ENCODE measurements at places on chromosomes 6 and 20. TPM values are rescaled to one million over a fixed set of nuclear protein-coding genes. Genes with fewer than 3 reads are reported as not detected.

Gene TCP11
- not detected for polyA plus RNA-seq

Gene CHMP4B
- polyA plus RNA-seq: 4.6 TPM

Gene MRPS26
- 84.8 TPM for polyA plus RNA-seq

Gene ZNF311
- not detected for polyA plus RNA-seq

Gene BMP2
- polyA plus RNA-seq: 0.25 TPM

Gene MOCS1
- polyA plus RNA-seq: 0.48 TPM

Gene LRRC1
- 0.52 TPM for polyA plus RNA-seq

Gene LY6G6F
- polyA plus RNA-seq: not detected

Gene SKIC2
- 63.7 TPM for polyA plus RNA-seq

Gene TOX2
- polyA plus RNA-seq: 7.4 TPM

Gene OR2H1
- polyA plus RNA-seq: not detected

Gene ROS1
- not detected for polyA plus RNA-seq

Gene BTN1A1
- 1.4 TPM for polyA plus RNA-seq

Gene CASS4
- not detected for polyA plus RNA-seq

GRCh38 chr20:23122321-23122720, 36.2 kb upstream of the CD93 start:
- H3K27me3 ChIP-seq: no peaks in the 10 kb centered on the region
- peaks cover 26% of the 10 kb centered on the region for H3K4me1 ChIP-seq
- H3K27ac ChIP-seq: no peak overlapping the region

GRCh38 chr6:81071121-81071520, 681.4 kb downstream of the TENT5A start:
- H3K4me1 ChIP-seq: no peaks in the 10 kb centered on the region
- no peaks in the 10 kb centered on the region for H3K36me3 ChIP-seq
- no peaks in the 10 kb centered on the region for H3K27me3 ChIP-seq
- no peak overlapping the region for H3K4me3 ChIP-seq
- no peak overlapping the region for H3K27ac ChIP-seq

GRCh38 chr20:35312318-35312717, 20.1 kb upstream of the FAM83C start:
- DNase-seq: peak; percentile 7
- H3K4me3 ChIP-seq: no peak overlapping the region
- H3K4me1 ChIP-seq: no peaks in the 10 kb centered on the region
- H3K36me3 ChIP-seq: no peaks in the 10 kb centered on the region
- H3K27ac ChIP-seq: no peak overlapping the region
- no peaks in the 10 kb centered on the region for H3K27me3 ChIP-seq

GRCh38 chr6:116397914-116398313, 27.2 kb downstream of the DSE start:
- no peaks in the 10 kb centered on the region for H3K27me3 ChIP-seq
- peaks cover 52% of the 10 kb centered on the region for H3K4me1 ChIP-seq
- H3K4me3 ChIP-seq: no peak overlapping the region
- peaks cover 7% of the 10 kb centered on the region for H3K36me3 ChIP-seq

DNA sequence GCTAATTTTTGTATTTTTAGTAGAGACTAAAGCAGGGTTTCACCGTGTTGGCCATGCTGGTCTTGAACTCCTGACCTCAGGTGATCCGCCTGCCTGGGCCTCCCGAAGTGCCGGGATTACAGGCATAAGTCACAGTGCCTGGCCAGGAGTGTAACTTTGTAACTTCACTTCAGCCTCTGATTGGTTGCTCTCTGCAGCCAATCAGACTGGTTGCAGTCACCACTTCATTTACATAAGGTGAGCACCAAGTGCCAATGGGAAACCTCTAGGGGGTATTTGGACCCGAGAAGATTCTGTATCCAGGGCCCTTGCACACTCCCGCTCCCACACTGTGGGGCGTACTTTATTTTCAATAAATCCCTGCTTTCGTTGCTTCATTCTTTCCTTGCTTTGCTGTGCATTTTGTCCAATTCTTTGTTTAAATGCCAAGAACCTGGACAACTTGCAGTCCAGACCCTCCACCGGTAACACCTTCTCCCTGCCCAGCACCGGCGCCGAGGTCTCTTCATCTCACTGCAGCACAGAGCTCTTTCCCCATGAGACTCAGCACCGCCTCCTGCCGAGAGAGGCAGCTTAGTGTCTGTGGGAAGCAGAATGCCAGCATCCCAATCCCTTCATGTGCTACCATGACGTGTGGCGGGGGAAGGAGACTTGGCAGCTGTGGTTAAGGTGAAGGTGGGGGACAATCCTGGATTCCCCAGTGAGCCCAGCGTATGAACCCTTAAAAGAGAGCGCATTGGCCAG, 14.0 kb upstream of the MRGBP start:
- DNase-seq: no peak
- H3K4me1 ChIP-seq: 0 out of 2 replicates have a peak, but pooled peaks cover 2% of the 10 kb centered on the region
- no peaks in the 10 kb centered on the region for H3K36me3 ChIP-seq
- peaks cover 4% of the 10 kb centered on the region for H3K27me3 ChIP-seq

DNA sequence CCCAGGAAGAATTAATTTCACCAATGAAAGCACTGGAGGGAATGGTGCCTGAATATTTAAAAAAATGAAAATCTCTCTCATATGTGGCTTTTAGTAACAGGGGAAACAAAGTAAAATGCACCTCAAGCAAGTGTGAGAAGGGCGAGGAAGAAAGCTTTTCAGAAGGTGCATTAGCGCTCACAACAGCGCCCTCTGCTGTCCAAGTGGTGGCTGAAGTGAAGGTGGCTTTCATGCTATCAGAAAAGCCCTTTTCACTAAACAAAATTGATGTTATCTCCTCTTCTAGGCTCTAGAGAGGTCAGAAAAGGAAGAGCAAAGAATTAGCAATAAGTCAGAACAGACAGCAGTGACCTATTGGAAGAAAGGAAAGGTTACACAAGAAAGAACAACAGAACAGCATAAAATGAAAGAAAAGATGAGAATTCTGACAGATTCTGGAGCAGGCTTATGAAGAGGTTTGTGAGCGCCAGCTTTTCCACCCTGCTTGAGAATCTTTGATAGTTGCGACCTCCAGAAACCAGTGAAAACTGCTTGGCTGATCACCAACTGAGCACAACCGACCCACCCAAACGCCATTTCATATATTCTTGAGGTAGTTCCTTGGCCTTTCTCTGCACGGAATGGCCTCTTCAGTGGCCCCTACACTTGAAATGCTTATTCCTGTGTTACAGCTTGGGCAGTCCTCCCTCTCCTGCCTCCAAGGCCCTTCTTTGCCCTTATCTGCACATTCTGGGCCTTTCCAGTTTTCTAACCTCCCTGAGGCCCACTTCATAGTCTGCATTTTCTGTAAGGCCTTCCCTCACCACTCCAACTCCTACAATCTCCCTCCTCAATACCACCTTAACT, 45.3 kb downstream of the SMLR1 start:
- no peaks in the 10 kb centered on the region for H3K27me3 ChIP-seq
- H3K36me3 ChIP-seq: no peaks in the 10 kb centered on the region
- no peaks in the 10 kb centered on the region for H3K4me1 ChIP-seq
- no peak overlapping the region for H3K4me3 ChIP-seq

DNA sequence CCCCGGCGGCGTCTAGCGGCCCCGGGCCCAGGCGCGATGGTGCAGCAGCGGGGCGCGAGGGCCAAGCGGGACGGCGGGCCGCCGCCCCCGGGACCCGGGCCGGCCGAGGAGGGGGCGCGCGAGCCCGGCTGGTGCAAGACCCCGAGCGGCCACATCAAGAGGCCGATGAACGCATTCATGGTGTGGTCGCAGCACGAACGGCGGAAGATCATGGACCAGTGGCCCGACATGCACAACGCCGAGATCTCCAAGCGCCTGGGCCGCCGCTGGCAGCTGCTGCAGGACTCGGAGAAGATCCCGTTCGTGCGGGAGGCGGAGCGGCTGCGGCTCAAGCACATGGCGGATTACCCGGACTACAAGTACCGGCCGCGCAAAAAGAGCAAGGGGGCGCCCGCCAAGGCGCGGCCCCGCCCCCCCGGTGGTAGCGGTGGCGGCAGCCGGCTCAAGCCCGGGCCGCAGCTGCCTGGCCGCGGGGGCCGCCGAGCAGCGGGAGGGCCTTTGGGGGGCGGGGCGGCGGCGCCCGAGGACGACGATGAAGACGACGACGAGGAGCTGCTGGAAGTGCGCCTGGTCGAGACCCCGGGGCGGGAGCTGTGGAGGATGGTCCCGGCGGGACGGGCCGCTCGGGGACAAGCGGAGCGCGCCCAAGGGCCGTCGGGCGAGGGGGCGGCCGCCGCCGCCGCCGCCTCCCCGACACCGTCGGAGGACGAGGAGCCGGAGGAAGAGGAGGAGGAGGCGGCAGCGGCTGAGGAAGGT, 715 bp downstream of the SOX12 start:
- DNase-seq: no peak
- peak overlapping the region; percentile 85 for H3K4me3 ChIP-seq
- H3K4me1 ChIP-seq: peaks cover 15% of the 10 kb centered on the region

DNA sequence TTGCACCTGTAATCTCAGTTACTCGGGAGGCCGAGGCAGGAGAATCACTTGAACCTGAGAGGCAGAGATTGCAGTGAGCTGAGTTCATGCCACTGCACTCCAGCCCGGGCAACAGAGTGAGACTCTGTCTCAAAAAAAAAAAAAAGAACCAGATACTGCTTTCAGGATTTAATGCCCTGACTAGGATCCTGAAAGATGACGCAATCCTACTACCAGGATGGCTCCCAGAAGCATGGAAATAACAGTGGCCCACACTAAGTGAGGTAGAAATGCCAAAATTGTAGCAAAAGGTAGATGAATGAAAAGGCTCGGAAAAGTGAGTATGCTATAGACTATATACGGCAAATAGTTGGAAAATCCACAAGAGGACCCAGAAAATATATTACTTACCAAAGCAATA, 23.8 kb upstream of the KHDC1 start:
- H3K36me3 ChIP-seq: no peaks in the 10 kb centered on the region
- H3K4me1 ChIP-seq: no peaks in the 10 kb centered on the region
- H3K4me3 ChIP-seq: no peak overlapping the region
- DNase-seq: no peak
- H3K27ac ChIP-seq: no peak overlapping the region

GRCh38 chr20:46997187-46997586, 102.5 kb downstream of the EYA2 start:
- no peaks in the 10 kb centered on the region for H3K27me3 ChIP-seq
- H3K4me3 ChIP-seq: no peak overlapping the region
- H3K36me3 ChIP-seq: no peaks in the 10 kb centered on the region
- peaks cover 3% of the 10 kb centered on the region for H3K4me1 ChIP-seq
- DNase-seq: no peak

DNA sequence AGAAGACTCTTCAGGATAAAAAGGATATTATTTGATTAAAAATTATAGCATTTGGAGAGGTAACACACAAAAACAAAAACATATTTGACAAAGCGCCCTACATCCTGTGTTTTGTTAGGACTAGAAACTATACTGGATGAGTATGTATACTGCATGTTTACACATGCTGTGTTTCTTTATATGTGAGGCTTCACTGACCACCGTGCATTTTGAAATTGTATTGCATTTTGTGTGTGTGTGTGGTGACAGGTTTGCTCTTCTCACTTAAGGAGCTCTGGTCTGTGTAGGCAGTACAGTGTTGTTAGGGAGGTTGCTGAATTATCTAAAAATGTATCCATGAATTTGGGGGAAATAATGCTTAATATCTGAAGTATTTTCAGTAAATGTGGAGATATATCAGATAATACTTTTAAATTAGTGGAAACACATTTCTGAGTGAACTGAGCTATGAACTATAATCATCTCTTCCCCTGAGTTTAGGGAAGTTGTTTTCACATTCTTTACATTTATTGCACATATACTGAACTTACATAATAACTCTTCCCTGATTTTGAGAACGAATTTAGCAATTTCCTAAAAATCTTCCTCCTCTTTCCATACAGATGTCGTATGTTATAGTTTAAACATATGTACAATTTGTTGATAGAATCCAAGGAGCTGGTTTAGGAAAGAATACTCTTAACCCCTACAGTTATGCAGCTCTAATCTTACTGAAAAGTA, 43.3 kb downstream of the TMEM170B start:
- no peaks in the 10 kb centered on the region for H3K36me3 ChIP-seq
- H3K27ac ChIP-seq: no peak overlapping the region
- no peaks in the 10 kb centered on the region for H3K4me1 ChIP-seq
- DNase-seq: no peak
- H3K27me3 ChIP-seq: no peaks in the 10 kb centered on the region

GRCh38 chr6:44058617-44059358, 68.5 kb downstream of the MRPL14 start:
- H3K27ac ChIP-seq: no peak overlapping the region
- H3K4me1 ChIP-seq: peaks cover 24% of the 10 kb centered on the region
- DNase-seq: no peak
- H3K36me3 ChIP-seq: no peaks in the 10 kb centered on the region
- no peaks in the 10 kb centered on the region for H3K27me3 ChIP-seq

DNA sequence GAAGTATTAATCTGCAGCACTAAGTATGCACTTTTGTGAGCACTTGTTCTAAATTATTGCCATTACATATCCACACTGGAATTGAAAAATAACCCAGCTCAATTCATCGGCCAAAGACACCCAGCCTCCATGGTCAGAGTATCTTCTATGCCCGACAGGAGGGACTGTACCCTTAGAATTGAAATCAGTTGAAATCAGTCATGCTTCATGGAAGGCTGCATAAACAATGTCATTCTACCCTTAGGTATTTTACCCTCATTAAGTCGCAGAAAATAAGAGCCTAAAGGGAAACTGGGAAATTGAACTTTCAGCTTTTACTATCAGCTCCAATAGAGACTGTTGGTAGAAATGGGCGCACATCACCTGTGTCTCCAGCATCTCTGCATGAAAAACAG, 2.9 kb upstream of the RAMACL start:
- DNase-seq: peak; percentile 42
- H3K27me3 ChIP-seq: no peaks in the 10 kb centered on the region
- H3K4me3 ChIP-seq: peak overlapping the region; percentile 57
- H3K36me3 ChIP-seq: no peaks in the 10 kb centered on the region

DNA sequence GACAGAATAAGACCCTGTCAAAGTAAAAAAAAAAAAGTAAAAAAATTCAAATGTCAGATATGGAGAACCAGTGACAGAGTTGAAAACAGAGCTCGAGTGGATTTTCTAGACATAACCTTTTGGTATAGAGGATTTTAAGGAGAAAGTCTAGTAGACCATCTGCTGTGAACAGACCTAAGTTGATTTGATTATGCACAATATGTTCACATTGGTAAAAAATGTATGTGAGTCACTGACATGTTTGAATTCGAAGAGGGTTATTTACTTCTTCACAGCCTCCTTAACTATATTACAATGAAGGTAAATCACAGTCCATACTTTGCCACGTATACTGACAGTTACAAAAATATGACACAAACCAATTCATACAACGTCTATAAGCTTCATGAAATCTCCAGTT, 7.4 kb downstream of the TINAG start:
- no peaks in the 10 kb centered on the region for H3K36me3 ChIP-seq
- H3K4me3 ChIP-seq: no peak overlapping the region
- no peaks in the 10 kb centered on the region for H3K27me3 ChIP-seq
- DNase-seq: no peak
- no peaks in the 10 kb centered on the region for H3K4me1 ChIP-seq

Measured in GM12878 (cell line).